ENCODE measurements at places on chromosomes 3 and 15.

DNA sequence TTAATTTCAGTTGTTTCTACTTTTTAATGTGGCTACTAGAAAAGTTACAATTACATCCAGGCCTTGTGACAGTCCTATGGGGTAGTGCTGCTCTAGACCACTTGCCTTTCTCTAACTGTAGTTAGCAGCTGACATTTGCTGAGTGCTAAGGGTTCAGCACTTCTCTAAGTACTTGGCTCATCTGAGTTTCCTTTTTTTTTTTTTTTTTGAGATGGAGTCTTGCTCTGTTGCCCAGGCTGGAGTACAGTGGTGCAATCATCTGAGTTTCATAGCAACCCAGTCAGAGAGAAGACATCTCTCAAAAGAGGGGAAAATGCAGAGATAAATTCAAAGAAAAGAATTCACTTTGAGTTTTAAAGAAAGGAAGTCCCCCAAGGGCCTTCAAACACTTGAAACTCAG lies 130.8 kb downstream of the MYLK start:
- no peak for DNase-seq

- DNase-seq: no peak
Observed at GRCh38 chr3:31341130-31341529, 191.6 kb upstream of the STT3B start.

DNA sequence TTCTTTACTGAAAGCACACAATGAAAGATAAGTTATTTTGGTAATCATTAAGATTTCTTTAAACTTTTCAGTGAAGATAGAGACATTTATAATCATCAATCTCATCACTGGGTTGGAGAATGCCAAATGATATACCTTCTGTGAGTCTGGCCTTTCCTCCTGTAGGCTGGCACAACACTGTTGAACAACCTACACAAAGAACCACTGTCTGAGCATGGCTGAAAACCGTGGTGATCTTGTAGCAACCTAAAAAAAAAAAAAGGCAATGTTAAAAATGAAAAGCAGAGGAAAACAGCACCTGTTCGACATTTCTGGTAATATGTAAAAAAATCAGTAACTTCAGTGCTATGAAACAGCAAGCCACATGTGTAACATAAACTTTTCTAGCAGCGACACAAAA lies 1.8 kb downstream of the RPS27L start:
- DNase-seq: no peak

DNA sequence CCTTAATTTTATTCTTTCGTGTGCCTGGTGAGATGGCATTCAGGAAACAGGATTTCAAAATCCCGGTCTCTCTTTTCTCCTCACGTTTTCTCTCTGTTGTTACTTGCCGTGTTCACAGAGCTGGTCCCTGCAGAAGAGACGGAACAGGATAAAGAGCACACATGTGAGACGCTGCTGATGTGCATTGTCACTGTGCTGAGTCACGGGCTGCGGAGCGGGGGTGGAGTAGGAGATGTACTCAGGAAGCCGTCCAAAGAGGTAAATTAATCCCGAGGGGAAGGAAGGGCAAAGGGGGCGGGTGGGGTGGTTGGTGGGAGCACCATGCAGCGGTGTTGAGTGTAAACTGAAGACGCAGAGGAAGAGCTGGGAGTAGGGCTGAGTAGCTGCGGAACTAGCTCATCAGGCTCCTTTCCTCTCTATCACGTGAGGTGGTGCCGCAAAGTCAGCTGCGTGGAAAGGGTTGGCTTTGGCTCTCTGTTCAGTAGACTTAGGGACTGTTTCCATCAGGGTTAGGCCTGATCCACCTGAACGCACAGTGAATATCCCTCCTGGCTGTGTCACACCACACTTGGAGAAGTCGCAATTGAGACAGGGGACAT lies 164.8 kb upstream of the BHLHE40 start:
- no peak for DNase-seq

DNA sequence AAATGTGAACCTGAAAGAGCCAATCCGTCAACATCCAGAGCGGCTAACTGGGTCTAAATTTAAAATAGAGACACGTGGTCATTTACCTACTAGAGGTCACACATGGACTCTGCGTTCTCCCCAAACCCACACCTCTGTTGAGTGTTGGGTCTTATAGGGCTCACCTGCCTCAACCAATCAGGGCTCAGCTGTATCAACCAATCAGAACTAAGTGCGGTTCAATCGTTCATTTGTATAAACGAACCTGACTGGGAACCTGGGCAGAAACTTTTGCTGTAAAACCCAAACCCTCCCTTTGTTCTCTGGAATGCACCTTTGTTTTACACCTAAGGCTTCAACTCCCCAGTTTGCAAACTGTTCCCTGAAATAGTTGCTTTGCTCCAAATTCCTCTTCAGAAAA lies 8.9 kb downstream of the DNAAF4 start:
- no peak for DNase-seq

DNA sequence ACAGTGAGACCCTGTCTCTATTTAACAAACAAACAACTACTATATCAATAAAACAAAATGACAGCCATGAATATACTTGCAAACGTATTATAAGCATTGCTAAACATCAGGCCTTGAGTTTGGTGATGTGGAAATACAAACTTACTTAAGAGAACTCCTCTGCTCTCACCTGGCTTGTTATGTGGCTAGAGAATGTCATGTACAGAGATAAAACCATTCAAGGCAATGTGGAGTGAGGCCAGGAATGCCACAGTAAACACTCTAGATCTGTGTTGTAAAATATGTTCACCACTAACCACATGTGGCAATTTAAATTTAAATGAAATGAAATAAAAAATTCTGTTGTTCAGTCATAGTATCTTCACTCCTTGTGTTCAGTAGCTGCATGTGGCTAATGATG lies 22.7 kb upstream of the RARB start:
- no peak for DNase-seq

- DNase-seq: no peak
Observed at GRCh38 chr15:27844018-27844666, 255.0 kb downstream of the OCA2 start.

DNA sequence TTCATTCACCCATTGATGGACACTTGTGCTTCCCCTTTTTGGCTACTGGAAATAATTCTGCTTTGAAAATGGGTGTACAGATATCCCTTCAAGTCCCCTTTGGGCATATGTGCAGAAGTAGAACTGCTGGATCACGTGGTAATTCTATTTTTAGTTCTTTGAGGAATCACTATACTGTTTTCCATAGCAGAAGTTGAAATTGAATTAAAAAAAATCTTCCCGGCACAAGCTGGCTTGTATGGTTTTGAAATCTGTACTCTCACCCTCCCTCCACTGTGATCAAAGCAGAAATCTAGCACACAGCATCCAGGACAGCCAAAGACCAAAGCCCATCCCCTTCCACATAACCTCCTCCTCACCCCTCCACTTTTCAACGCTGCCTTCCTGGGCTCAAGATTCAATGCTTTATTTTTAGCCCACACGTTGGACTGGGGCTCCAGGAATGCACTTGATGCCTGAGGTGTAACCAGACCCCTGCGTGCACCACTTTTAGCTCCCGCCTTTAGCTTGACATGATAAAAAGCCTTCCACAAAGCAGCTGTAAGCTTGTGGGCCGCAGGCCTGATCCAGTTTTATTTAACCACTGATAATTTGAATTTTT lies 29.9 kb downstream of the TMEM40 start:
- DNase-seq: no peak

DNA sequence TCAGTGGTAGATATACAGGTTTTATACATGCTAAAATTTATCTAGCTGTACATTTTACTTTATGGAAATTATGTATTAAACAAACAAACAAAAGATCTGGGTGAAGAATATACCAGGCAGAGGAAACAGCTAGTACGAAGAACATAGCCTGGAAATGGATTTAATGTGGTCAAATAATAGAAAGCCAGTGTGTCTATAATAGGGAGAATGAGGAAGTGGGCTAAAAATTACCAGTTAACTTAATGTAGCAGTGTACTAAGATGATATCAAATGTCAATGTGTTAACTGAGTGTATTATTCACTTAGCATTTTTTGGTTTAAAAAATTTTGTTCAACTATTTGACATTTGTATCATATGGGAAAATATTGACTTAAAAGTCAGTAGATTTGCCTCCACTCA lies 22.8 kb upstream of the SLC15A2 start:
- no peak for DNase-seq

- no peak for DNase-seq
Observed at GRCh38 chr3:148246291-148246923, 451.3 kb upstream of the AGTR1 start.

DNA sequence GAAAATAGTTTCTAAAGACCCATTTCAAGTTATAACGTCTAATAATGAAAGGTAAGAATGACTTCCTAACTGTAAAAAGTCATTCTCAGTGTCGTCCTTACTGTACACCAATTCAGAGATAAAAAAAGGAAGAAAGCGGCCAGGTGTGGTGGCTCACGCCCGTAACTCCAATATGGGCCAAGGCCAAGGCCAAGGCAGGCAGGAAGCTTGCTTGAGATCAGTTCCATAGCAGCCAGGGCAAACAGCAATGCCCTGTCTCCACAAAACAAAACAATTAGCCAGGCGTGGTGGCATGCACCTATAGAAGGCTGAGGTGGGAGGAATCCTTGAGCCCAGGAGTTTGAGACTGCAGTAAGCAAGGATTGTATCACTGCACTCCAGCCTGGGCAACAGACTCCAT lies 31.9 kb downstream of the UBXN7 start:
- no peak for DNase-seq

GRCh38 chr3:189239616-189240015 lies 67.8 kb downstream of the TPRG1 start:
- no peak for DNase-seq

DNA sequence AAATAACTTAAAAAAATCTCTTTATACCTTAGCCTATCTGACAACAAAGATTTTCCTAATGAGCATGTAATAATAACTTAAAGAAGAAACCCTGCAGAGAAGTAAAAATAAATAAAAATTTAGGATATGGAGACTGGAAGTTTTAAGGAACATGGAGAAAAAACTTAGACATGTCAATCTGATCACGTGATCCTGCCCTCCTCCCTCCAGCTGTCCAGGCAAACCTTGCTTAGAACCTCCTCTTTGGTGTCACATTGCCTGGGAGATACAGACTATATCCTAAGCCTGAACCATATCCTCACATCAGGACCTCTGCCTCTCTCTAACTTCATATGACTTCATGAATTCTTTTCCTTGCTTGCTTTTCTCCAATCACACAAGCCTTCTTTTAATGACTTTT lies 275.5 kb downstream of the CNTN3 start:
- DNase-seq: no peak

DNA sequence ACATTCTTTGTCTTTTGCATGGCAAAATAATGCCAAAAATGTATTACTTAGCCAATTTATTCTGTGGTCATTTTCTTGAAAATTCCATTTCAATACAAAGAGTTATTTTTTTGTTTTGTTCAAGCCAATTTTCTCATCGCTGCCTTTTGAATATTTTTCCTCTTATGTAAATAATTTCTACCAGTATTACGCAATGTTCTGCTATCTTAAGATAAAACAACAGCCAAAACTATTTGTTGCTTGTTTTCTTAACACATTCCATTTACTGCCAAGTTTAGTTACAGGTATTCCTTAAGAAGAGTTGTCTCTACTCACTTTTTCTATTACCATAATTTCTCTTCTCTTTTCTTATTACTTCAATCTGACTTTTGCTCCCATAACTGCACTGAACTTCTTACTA lies 163.1 kb downstream of the ROBO1 start:
- DNase-seq: no peak

GRCh38 chr3:49492969-49493368 lies 22.9 kb downstream of the DAG1 start:
- DNase-seq: no peak

DNA sequence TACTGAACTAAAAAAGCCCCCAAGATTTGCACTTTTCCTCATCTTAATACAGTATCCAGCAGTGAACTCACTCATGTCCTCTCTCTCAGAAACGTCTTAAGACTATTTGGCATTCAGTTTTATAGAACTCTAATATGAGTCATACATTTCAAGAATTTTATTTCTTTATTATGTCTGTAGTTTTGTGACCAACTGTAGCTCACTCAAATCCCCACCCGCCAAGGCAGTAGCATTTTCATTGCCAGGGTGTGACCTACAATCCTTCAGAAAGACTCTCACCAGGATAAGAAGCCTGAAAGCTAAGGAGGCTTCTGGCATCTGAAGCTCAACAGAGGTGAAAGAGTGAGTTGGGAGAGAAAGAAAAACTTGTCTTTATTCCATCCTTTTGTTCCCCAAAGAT lies 537.1 kb downstream of the RSL24D1 start:
- no peak for DNase-seq

DNA sequence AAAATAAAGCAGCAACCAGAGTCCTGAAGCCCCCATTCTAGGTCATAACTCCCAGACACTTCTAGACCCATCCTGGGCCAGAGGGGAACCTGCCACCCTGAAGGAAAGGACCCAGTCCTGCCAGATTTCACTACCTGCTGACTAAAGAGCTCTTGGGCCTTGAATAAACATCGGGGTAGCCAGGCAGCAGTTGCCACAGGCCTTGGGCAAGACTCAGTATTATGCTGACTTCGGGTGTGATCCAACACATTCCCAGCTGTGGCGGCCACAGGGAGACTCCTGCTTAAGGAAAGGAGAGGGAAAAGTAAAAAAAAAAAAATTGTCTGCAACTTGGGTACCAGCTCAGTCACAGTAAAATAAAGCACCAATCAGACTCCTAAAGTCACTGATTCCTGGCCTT lies 23.8 kb downstream of the NEDD4 start:
- DNase-seq: no peak

DNA sequence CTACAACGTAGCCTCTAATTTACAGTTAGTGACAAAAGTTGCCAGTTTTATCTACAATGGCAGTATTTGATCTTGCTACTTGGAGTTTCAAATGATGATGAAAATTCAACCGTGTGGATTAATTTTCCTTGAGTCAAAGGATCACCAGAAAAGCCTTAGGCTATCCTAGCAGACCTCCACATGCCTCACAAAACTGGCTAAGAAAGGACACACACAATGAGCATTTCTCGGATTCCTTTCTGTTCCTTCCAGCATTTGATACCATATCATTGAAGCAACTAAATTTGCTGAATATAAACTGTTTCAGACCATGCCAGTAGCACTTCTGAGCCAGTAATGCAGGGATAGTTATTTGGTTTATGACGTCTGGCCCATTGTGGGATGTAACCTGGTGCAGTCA lies 587.4 kb upstream of the MDFIC2 start:
- DNase-seq: no peak

DNA sequence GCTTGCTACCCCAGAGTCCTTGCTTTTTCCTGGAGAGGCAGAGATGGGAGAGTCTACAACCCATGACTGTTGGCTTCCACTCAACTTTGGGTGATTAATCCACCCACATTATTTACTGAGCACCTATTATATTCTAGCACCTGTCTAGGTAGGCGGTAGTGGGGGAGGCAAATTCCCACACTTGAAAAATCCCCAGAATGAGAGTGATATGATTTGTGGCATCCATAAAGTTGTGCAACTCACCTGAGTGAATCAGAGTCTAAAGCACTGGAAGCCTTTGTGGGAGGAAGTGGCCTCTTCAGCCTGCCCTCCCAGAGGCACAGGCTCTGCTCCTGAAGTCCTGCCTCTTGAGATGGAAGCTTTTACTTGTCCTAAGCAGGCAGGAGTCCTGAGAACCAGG lies 40.4 kb upstream of the CTNNB1 start:
- no peak for DNase-seq

All from activated B cell treated with CpG ODN at 0.5 μM for 24 hours (primary cell).